ENCODE measurements at places on chromosomes 3 and 15.

GRCh38 chr3:32239307-32240158, 1.1 kb downstream of the CMTM8 start:
- DNase-seq, result peak; percentile 57

GRCh38 chr3:65776081-65776480, 262.6 kb downstream of the MAGI1 start:
- DNase-seq, result no peak

DNA sequence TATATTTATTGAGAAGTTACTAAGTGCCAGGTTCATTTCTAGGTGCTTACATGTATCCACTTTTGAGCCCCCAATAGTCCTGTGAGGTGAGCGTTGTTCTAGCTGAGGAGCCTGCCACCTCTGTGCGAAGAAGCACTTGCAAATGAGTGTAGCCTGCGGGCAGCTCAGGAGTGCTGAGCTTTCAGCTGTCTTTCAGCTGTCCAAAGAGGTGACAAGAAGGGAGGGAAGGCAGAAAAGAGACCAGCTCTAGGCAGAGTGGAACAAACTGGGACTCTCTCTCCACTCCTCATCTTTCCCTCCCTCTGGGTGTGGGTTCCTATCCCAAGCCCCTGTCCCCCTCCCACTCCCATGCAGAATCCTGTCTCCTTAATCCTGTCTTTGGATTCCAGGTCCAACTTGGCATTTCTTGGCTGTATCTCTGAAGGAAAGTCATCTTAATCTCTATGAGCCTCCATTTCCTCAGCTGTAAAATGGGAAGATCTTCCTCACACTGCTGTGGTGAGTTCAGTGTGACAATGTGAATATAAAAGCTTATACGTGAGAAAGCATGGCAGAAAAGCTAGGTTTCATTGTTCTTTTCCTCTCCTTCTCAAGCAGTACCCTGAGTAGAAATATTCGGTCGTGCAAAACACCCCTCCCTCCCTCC, 6.7 kb upstream of the SRP14 start:
- DNase-seq, result no peak

DNA sequence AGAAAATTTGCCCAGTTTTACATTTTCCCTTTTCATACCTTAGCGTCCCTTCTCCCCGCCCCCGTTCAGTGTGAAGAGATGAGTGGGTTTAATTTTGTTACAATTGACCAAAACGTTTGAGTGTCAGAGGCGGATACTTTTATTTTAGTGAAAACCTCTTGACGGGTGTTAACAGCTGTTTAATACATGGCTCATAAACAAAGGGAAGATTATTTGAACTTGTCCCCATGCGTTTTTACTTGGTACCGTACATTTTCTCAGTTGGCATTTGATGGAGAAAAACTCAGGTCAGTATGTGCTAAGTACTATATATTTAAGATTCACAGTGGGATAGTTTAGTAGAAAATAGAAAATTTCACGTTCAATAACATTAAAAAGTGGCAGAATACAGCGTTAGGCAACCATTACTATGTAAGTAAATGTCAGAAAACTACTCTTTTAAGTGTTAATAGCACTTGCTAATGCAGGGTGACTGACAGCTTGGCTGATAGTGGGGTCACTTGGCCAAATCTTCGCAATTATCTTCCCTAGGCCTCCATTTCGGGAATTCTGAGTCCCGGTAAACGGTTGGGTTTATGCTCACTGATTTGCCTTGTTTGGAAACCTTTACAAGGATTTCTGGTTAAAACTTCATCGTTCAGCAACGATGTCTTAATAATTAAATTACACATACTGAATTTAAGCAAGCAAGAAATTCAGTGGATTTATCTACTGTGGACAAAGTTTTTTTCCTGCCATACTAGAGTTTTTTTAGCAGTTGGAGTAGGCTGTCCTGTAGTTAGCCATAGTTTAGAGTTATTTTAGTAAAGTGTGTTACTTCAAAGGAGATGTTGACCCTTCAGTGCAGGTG, 4.8 kb downstream of the CHD2 start:
- DNase-seq, result peak; percentile 67

- no peak for DNase-seq
Observed at GRCh38 chr15:100254285-100254684, 87.5 kb downstream of the ADAMTS17 start.

DNA sequence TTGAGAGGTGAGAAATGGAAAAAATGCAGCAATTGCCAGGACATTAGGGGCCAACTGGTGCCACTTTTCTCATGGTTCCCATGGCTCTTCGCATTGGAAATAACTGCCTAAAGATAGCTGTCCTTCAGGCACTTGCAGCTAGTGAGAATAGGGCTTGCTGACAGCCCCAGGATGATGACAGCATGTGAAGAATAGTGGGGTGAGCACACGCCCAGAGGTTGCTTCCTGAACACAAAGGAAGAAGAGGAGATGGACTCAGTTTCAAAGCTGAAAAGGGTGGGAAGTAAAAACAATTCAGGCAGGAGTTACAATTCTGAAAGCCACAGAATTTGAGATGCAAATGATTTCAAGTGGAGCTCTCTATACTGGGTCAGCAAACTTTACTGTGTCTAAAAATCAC, 45.6 kb downstream of the TNFAIP8L3 start:
- no peak for DNase-seq

DNA sequence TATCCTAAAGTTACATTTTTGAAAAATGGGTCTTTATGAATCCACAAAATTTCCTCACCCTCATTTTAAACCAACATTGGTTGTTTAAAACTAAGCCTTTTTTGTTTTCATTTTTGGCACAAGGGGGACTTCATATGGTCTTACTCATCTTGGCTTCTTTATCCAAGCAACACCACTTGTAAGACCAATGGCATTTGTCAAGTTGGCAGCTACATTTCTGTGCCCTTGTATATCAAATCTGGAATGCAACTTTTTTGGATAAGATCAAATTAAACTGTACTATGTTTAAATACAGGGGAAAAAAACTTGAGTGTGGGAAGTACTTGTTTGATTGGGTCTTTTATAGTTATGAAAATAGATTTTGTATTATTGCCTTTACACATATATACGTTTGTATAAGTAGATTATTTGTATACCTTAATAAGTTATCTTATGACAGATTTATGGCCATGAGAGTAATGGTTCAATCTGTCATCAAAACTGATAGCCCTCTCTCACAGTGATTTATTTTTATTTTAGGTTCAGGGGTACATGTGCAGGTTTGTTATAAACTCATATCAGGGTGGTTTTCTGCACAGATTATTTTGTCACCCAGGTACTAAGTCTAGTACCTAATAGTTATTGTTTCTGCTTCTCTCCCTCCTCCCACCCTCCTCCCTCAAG, 43.4 kb downstream of the GPR160 start:
- no peak for DNase-seq

DNA sequence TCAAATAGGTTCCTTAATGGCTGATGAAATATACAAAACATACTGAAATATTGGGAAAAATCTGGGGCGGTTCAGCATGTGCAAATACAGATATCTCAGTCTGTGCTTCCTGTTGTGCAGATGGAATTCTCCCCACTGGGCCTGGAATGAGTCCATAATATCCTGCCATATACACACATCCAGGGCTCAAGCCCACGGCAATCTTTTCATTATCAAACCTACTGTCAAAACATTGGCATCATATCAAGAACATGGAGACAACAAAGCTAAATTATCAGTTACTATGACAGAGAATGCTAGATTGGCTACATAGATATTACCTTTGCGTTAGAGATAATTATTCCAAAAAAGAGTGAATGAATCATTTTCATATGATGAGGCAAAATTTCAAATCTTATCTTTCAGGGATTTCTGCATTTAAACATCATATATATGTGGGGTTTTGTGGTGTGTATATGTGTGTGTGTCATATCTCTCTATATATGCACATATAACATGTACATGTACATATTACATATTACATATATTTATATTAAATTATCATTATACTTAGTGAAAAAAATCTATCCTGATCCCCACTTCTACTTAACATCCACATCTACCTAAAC, 713.3 kb downstream of the GBE1 start:
- no peak for DNase-seq

DNA sequence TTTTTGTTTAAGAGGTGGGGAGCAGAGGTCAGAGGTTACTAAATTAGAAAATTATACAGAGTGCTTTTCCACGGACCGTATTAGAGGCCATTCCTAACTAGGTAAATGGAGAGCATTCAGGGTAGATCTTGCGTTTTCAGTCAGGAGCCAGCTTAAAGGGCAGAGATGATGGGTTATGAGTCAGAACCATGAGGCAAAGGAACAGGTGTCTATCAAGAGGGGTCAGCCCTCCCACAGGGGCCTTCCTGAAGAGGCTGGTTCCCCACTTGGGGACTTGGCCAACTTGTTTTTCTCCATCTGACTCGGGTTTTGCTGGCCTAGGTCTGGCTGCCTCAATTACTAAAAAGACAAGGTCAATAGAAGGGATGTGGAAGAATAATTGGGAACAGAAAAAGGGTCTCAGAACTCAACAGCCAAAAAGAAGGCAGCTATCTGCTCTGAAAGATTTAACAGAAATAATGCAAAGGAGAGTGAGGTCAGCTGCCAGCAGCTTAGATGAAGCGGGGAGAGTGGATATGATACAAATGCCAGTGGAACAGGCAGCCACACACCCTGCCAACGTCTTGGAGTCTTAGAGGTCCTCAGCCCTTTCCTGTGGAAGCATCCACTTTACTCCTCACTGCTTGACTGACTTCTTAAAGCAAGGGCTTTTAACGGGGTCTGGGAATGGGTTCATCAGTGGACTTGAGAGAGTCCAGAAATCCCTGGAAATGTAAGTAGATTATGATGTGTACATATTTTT, 17.6 kb downstream of the MTMR14 start:
- no peak for DNase-seq
